ENCODE measurements at places on chromosomes 7 and 10.

GRCh38 chr10:2925631-2926030 is 141.7 kb upstream of the PFKP start:
- DNase-seq, result no peak

- DNase-seq, result no peak
These were observed 17.6 kb downstream of the NUDCD3 start for GRCh38 chr7:44472843-44473242.

DNA sequence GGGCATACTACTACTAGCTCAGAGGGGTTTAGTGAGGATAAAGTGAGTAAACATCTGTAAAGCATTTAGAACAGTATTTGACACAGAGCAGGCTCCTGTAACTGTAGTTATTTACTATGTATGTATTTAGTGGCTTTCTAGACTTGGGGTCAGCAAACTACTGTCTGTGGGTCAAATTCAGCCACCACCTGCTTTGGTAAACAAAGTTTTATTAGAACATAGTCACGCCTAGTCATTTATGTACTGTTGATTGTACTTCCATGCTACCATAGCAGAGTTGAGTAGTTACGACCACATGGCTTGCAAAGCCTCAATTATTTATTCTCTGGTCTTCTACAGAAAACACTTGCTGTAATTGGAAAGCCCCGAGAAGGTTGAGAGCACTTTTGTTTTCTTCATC is 248.5 kb upstream of the PLPP4 start:
- no peak for DNase-seq

DNA sequence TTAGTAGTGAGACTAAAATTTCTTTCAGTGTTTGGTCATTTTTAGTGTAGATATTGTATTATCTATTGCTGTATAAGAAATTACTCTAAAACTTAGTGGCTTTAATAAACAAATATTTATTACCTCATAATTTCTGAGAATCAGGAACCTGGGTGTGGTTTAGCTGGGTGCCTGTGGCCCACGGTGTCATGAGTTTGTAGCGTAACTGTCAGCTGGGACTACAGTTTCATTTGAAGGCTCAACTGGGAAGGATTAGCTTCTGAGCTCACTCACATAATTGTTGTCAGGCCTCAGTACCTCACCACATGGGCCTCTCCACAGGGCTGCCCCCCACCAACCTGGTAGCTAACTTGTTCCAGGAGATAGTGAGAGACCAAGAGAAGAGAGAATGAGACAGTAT is 98.5 kb downstream of the SRI start:
- no peak for DNase-seq
